ENCODE measurements at places on chromosomes 3 and 15. TPM values are rescaled to one million over a fixed set of nuclear protein-coding genes. Genes with fewer than 3 reads are reported as not detected.

CIDEC gene
- total RNA-seq = not detected

DNA sequence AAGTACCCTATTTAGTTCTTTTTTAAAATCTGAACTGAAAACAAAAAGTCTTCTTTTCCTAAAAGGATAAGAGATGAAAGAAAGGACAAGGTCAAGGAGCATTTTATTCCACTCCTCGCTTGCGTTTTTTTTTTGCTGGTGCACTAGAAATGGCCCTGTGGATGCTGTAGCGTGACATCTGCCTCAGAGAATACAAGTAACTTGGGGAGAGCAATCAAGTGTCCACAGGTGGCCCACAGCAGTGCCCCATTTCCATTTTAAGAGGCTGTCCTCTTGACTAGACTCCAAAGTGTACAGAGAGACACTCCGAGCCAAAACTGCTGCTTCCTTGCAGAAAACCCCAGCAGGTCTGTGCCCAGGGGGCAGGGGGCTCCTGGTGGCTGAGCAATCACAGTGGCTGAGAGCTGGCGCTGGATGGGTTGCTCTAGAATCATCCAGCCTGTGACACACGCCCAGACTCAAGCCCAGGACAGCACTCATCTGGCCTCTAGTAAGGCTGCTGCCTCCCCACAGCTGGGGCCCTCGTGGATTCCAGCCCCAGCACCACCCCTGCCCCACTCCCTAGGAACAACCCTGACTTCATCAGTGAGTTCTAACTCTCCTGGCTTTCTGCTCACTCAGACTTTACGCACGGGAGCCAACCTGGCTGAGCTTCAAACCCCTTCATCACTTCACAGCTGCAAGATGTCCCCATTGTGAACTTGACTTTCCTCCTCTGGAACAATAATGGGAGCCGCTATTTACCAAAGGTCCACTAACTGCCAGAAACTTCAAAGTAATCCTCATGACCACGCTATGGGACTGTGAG is 71.1 kb upstream of the SPATA12 start:
- H3K4me1 ChIP-seq = no peaks in the 10 kb centered on the region
- H3K27ac ChIP-seq = no peak overlapping the region
- H3K27me3 ChIP-seq = no peaks in the 10 kb centered on the region
- no peaks in the 10 kb centered on the region for H3K36me3 ChIP-seq

PTH1R gene
- 6.7 TPM for total RNA-seq

DNA sequence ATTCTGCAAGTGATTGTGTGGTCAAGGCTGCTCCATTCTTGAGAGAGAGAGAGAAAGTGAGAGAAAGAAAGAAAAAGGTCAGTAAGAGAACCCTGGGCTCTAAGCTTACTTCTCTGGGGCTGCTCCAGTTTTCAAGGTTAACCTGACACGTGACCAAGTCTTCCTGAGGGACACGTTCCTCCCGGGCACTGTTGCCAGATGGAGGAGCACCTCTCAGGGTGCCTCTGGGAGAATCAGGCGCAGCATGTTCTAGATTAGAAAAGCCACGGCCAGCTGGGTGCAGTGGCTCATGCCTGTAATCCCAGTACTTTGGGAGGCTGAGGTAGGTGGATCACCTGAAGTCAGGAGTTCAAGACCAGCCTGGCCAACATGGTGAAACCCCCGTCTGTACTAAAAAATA is 60.8 kb downstream of the ITGA11 start:
- H3K4me3 ChIP-seq = no peak overlapping the region
- H3K27ac ChIP-seq = peak overlapping the region; percentile 32
- no peaks in the 10 kb centered on the region for H3K36me3 ChIP-seq
- peaks cover 7% of the 10 kb centered on the region for H3K4me1 ChIP-seq

GRCh38 chr3:129314386-129315222 is 35.9 kb downstream of the HMCES start:
- H3K4me1 ChIP-seq = no peaks in the 10 kb centered on the region
- H3K4me3 ChIP-seq = peak overlapping the region; percentile 84
- DNase-seq = peak; percentile 92
- H3K36me3 ChIP-seq = no peaks in the 10 kb centered on the region

- no peak for DNase-seq
- H3K27me3 ChIP-seq = no peaks in the 10 kb centered on the region
- no peaks in the 10 kb centered on the region for H3K4me1 ChIP-seq
- no peak overlapping the region for H3K27ac ChIP-seq
- peaks cover 5% of the 10 kb centered on the region for H3K36me3 ChIP-seq
These were observed 56.5 kb downstream of the VPS8 start for GRCh38 chr3:184868477-184868876.

FOXB1 gene
- total RNA-seq = not detected

- no peak overlapping the region for H3K4me3 ChIP-seq
- H3K36me3 ChIP-seq = no peaks in the 10 kb centered on the region
- H3K27ac ChIP-seq = no peak overlapping the region
- no peaks in the 10 kb centered on the region for H3K27me3 ChIP-seq
- H3K4me1 ChIP-seq = no peaks in the 10 kb centered on the region
These were observed 17.5 kb downstream of the CCR8 start for GRCh38 chr3:39346785-39347585.

GRCh38 chr3:47347217-47347801 is 33.5 kb upstream of the PTPN23 start:
- H3K27ac ChIP-seq = no peak overlapping the region
- H3K27me3 ChIP-seq = no peaks in the 10 kb centered on the region
- no peak for DNase-seq
- peaks cover 6% of the 10 kb centered on the region for H3K36me3 ChIP-seq

CCR9 gene
- total RNA-seq = not detected

GPR149 gene
- total RNA-seq = not detected

DNA sequence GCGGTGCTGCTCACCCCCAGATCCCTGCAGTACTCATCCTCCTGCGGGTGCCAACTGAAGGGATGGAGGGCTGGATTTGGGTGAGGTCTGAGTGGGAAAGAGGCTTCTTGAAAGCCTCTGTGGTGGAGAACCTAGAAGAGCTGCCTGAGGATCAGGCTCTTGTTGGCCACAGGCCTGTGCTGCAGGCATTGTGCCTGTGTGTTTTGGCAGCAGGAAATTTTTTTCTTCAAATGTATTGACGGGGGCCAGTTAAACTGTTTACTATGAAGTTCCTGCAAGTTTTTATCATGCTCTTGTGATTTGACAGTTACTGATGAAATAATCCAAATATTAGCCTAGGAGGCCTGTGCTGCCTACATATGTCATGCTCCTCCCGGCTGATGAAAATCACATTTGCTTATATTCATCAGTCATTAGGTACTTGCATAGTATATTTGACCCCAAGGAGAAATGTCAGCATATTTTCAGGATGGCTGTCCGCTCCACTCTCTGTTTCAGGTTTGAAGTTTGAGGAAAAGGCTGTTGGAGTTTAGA is 103.1 kb downstream of the THSD4 start:
- no peaks in the 10 kb centered on the region for H3K27me3 ChIP-seq
- no peak overlapping the region for H3K4me3 ChIP-seq
- H3K27ac ChIP-seq = peak overlapping the region; percentile 77
- peaks cover 5% of the 10 kb centered on the region for H3K4me1 ChIP-seq

DNA sequence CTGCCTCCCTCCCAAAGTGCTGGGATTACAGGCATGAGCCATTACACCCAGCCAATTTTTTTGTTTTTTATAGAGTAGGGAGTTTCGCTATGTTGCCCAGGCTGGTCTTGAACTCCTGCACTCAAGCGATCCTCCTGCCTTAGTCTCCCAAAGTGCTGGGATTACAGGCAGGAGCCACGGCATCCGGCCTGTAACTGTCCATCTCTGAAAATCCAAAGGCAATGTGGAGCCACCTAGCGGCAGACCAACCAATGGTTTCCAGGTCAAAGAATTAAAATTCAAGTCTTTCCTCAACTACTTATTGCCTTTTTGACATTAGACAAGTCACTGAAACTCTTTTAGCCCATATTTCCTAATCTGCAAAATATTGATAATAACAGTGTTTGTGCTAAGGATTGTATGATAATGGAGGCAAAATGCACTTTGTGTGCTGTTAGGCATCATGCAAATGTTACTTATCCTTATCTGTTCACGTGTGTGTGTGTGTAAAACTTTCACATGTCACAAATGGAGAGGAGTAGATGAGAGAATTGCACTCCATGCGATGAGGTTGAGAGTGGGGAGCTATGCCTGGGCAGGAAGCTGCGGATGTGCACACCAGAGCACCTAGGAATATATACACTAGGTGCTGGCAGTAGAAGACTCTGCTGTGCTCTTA is 48.7 kb downstream of the COL8A1 start:
- H3K27me3 ChIP-seq = no peaks in the 10 kb centered on the region
- no peaks in the 10 kb centered on the region for H3K36me3 ChIP-seq
- peak; percentile 86 for DNase-seq
- no peak overlapping the region for H3K4me3 ChIP-seq
- no peaks in the 10 kb centered on the region for H3K4me1 ChIP-seq

- H3K27ac ChIP-seq = no peak overlapping the region
- no peaks in the 10 kb centered on the region for H3K4me1 ChIP-seq
- no peaks in the 10 kb centered on the region for H3K36me3 ChIP-seq
- H3K4me3 ChIP-seq = no peak overlapping the region
- no peaks in the 10 kb centered on the region for H3K27me3 ChIP-seq
These were observed 84.7 kb downstream of the SCN11A start for GRCh38 chr3:38966811-38967692.

- peak overlapping the region; percentile 4 for H3K27ac ChIP-seq
- no peaks in the 10 kb centered on the region for H3K27me3 ChIP-seq
- no peaks in the 10 kb centered on the region for H3K4me1 ChIP-seq
- no peak for DNase-seq
- no peaks in the 10 kb centered on the region for H3K36me3 ChIP-seq
These were observed 194.6 kb downstream of the ADAMTSL3 start for GRCh38 chr15:83848315-83849050.

EPHB3 gene
- total RNA-seq = 9.0 TPM

DNA sequence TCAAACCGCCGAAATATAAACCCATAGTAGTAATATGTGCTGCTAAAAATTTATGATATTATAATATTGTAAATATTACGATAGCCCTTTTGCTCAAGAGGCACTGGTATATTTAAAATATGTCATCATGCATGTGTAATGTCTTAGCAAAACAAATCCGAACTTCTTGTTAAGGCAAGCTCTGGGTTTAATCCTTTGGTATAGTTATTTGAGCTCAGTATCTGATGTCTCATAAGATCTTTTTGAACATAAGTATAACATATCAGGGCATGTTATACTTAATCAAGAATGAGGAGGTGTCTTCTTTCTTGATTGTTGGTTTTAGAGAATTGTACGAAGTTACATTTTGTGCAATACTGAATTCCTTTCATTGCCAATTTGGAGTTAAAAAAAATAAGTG is 154.1 kb upstream of the CBLB start:
- H3K4me1 ChIP-seq = no peaks in the 10 kb centered on the region
- H3K4me3 ChIP-seq = no peak overlapping the region
- no peak overlapping the region for H3K27ac ChIP-seq
- H3K36me3 ChIP-seq = no peaks in the 10 kb centered on the region

Data from aorta (tissue), 5 donors.